Psoas muscle (tissue), 8 donors: ENCODE measurements at places on chromosomes 6 and 20. TPM values are rescaled to one million over a fixed set of nuclear protein-coding genes. Genes with fewer than 3 reads are reported as not detected.

PIGU gene
- 15.0 TPM for total RNA-seq

PDE7B gene
- total RNA-seq: 4.3 TPM

SLC18B1 gene
- 2.2 TPM for total RNA-seq

CST7 gene
- 1.0 TPM for total RNA-seq

CAGE1 gene
- total RNA-seq: not detected

TSHZ2 gene
- total RNA-seq: 7.5 TPM

ULBP2 gene
- 0.75 TPM for total RNA-seq

TRIM15 gene
- not detected for total RNA-seq

CRISP2 gene
- not detected for total RNA-seq

SIRPB1 gene
- 1.2 TPM for total RNA-seq

DEFB121 gene
- not detected for total RNA-seq

KIAA1755 gene
- total RNA-seq: 2.4 TPM

PLN gene
- 239 TPM for total RNA-seq

SDHAF4 gene
- total RNA-seq: 9.0 TPM

HCRTR2 gene
- not detected for total RNA-seq

CDH26 gene
- total RNA-seq: 0.44 TPM

HSPA12B gene
- 7.2 TPM for total RNA-seq

NKAIN2 gene
- total RNA-seq: 0.65 TPM

KIAA0408 gene
- 10.6 TPM for total RNA-seq

DOK5 gene
- 13.3 TPM for total RNA-seq

NEURL2 gene
- 8.6 TPM for total RNA-seq
